WTC11 (cell line): ENCODE measurements at places on chromosomes 6 and 20. TPM values are rescaled to one million over a fixed set of nuclear protein-coding genes. Genes with fewer than 3 reads are reported as not detected.

The TBC1D7 gene
- total RNA-seq = 44.9 to 47.6 TPM (median 45.3 TPM) in 3 replicates

- H3K4me3 ChIP-seq = peak overlapping the region; percentile 54
- no peaks in the 10 kb centered on the region for H3K36me3 ChIP-seq
- H3K4me1 ChIP-seq = peaks cover 83% of the 10 kb centered on the region
- no peak for DNase-seq
Observed at GRCh38 chr6:10395704-10396546, 18.9 kb downstream of the TFAP2A start.

The ANKRD60 gene
- not detected in 3 replicates for total RNA-seq

DNA sequence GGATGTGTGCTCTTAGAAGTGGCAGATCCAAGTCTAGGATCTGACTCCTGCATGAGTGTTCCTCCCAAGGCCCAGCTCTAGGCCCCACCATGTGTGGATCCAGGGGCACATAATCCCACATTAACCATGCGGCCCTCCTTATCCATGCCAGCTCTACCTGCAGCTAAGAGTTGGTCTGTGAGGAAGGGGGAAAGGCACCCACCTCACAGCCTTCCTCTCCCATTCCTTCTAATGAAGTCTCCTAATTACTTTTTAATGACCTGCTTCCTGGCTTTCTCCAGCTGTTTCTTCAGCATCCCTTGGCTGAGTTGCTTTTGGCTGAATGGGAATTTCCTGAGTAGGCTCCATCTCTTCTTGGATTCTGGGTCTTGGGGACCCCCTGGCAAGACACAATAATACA is 52.2 kb downstream of the NPEPL1 start:
- H3K4me3 ChIP-seq = no peak overlapping the region
- H3K27ac ChIP-seq = no peak overlapping the region
- peaks cover 42% of the 10 kb centered on the region for H3K27me3 ChIP-seq
- 0 out of 2 replicates have a peak, but pooled peaks cover 7% of the 10 kb centered on the region for H3K36me3 ChIP-seq
- peaks cover 10% of the 10 kb centered on the region for H3K4me1 ChIP-seq
- DNase-seq = no peak

- no peaks in the 10 kb centered on the region for H3K36me3 ChIP-seq
- H3K4me1 ChIP-seq = peaks cover 19% of the 10 kb centered on the region
- 0 out of 2 replicates have a peak overlapping the region, but pooled peaks have one; percentile 36 for H3K27ac ChIP-seq
- no peak for DNase-seq
Observed at GRCh38 chr6:79913369-79913768, 34.0 kb downstream of the ELOVL4 start.

DNA sequence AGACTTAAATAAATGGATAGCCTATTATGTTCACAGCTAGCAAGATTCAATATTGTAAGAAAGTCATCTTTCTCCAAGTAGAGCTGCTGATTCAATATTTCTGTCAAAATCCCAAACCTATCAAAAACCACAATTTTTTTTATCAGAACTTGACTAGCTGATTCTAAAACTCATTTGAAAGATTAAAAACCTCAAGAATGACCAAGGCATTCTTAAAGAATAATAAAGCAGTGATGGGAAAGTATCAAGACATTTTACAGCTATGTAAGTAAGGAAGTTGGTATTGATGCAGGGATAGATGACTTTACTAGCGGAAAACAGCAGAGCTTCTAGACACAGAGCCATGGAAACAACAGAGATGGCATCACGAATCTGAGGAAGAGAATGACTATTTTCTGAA is 64.7 kb downstream of the SAMD3 start:
- H3K36me3 ChIP-seq = peaks cover 15% of the 10 kb centered on the region
- H3K4me1 ChIP-seq = peaks cover 6% of the 10 kb centered on the region
- no peak overlapping the region for H3K27ac ChIP-seq
- H3K27me3 ChIP-seq = no peaks in the 10 kb centered on the region
- no peak overlapping the region for H3K4me3 ChIP-seq

DNA sequence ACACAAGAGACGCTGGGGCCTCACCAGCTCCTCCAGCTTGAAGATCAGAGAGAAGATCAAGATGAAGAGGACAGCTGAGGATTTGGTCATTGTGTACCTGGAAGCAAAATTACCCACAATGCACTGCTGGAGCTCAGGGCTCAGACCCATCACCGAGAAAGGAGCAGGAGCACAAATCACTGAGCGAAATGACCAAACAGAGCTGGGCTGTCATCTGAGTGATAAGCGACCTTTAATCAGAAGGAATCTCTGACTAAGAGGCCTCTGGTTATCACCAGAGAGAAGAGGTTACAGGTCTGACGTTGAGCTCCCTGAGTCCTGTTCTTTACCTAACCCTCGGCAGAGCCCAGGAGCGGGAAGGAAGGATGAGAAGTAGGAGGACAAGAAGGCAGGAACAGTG is 47.5 kb upstream of the CDH22 start:
- H3K27ac ChIP-seq = no peak overlapping the region
- peaks cover 11% of the 10 kb centered on the region for H3K36me3 ChIP-seq
- no peak for DNase-seq

- H3K4me3 ChIP-seq = no peak overlapping the region
- H3K27me3 ChIP-seq = no peaks in the 10 kb centered on the region
- H3K36me3 ChIP-seq = peaks cover 9% of the 10 kb centered on the region
- H3K4me1 ChIP-seq = peaks cover 4% of the 10 kb centered on the region
- no peak for DNase-seq
Observed at GRCh38 chr6:121835662-121836061, 400.2 kb downstream of the GJA1 start.

The PKHD1 gene
- 0.09 to 0.15 TPM (median 0.09 TPM) in 3 replicates for total RNA-seq

The TXLNB gene
- 0.07 to 0.16 TPM (median 0.15 TPM) in 3 replicates for total RNA-seq

The RAET1L gene
- total RNA-seq = not detected in 3 replicates

The MICA gene
- 11.4 to 12.9 TPM (median 11.7 TPM) in 3 replicates for total RNA-seq

The ELOVL2 gene
- 1.0 to 2.0 TPM (median 1.1 TPM) in 3 replicates for total RNA-seq
